IPS DF 6.9 (cell line): ENCODE measurements at places on chromosomes 5 and 9.

GRCh38 chr5:137071931-137072330 lies 427.2 kb downstream of the SPOCK1 start:
- no peak for DNase-seq

GRCh38 chr5:149930043-149930748 lies 14.4 kb downstream of the PDE6A start:
- DNase-seq = no peak

GRCh38 chr5:158857371-158857770 lies 242.3 kb downstream of the EBF1 start:
- no peak for DNase-seq

DNA sequence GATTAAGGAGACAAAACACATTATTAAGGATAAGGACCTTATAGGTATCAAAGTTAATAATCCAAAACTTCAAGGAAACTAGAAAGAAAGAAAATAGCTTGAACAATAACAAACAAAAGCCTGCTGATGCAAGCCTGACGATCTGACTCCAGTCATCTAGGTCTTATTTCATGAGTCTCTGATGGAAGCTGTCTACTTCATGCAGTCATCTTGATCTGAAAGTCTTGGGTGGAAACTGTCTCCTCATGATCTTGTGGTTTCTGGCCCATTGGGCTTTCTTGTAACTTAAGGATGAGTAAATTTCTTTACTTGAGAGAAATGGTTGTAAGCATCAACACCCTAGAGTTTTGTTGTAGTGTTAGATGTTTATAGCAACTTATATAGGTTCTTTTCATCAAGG lies 20.6 kb upstream of the PSIP1 start:
- no peak for DNase-seq

GRCh38 chr5:78537821-78538220 lies 110.8 kb downstream of the LHFPL2 start:
- DNase-seq = no peak

GRCh38 chr9:75462866-75463265 lies 374.6 kb downstream of the OSTF1 start:
- DNase-seq = no peak

- no peak for DNase-seq
Observed at GRCh38 chr9:107070586-107070985, 207.6 kb downstream of the ZNF462 start.

DNA sequence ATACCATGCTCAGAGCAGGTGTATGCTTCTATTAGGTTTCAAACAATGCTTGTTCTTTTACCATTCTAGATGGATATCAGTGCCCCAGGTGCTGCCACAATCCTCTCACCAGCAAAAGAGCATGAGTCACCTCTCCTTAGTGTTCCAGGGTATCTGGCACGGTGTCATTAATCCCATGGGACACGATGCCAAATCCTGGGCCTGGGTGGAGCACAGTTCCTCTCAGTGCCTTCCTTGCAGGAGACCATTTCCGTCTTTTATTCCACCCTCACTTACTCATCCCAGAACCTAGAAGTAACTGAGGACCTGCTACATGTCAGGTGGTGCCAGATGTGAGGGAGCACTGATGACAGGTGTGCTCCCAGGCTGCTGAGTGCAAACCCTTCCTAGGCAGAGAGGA lies 1.3 kb upstream of the OR13J1 start:
- DNase-seq = no peak

- DNase-seq = no peak
Observed at GRCh38 chr9:95077766-95078370, 239.6 kb downstream of the FANCC start.

DNA sequence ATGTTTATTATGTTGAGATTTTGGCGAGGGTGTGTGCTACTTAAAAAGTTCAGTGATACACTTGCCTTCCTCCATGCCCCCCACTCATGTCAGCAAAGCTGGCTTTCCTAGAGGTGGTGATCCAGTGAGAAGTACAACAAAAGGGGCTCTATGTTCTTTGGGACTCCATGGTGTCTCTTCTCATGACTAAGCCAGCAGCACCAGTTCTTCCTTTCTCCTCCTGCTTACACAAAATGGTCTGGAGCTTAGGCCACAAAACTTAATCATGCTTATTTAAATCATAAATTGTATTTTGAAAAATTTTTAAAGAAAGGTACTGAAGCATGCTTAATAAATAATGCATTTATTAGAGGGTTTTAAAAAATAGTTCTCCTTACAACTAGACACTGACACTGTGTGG lies 22.4 kb downstream of the MOCS2 start:
- no peak for DNase-seq

- DNase-seq = no peak
Observed at GRCh38 chr5:171823269-171823668, 37.7 kb downstream of the SMIM23 start.

DNA sequence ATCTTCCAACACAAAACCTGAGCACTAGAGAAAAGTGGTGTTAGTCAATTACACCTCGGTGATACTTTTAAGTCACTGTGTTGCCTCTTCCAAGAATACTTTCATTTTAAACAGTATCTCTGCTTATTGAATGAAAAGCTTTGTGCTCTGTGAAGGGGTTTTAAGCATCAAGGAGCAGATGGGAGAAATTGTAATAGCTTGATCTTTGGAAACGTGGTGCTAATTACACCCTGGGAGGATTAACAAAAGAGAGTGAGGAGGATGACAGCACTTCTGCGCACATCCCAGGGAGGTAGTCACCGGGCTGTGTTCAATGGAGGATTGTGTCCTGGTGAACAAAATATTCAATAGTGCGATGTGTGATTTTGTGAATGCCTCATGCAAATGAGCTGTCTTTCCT lies 477.4 kb upstream of the ADAMTS16 start:
- DNase-seq = no peak

DNA sequence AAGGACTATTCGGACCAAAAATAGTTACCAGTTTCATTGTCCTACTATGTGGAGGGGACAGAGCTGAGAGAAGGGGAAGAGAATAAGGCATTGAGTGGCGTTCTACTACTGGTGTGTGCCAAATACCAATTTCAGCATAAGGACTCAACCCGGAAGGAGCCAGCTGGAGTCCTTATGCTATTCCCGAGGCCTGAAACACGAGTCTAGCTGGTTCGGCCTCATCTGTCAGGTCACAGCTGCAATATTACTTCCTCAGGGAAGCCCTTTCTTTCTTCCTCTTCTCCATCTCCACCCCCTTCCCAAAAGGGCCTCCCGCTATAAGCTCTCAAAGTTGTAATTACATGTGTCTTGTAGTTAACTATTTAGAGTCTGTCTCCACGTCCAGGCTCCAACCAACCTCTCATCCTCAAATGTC lies 20.5 kb upstream of the FER start:
- DNase-seq = no peak

DNA sequence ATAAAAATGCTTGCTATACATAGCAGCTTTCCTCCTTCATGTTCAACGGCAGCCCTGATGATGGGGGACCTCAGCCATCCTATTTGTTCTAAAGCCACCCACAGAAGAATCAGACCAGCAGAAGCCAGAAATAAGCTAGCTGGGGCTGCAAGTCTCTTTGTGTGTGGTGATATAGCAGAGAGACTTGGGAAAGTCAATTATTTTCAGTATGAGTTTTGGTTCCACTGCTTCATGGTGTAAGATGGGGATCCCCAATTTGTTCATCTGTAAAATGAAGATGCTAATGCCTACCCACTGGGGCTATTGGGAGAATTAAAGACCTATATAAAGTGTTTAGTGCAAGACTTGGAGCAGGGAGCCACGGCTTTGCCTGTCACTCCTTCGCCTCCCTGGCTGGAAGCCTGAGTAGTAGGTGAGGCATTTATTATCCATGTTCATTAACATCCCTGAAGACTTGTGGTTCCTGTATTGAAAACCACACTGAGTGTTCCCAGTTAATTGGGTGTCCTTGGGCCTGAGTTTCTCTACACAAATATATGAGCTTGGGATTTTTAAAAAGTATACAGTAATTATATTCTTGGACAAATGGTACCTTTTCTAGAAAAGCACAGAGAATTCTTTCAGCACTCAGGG lies 210.1 kb upstream of the SLC24A2 start:
- DNase-seq = no peak

DNA sequence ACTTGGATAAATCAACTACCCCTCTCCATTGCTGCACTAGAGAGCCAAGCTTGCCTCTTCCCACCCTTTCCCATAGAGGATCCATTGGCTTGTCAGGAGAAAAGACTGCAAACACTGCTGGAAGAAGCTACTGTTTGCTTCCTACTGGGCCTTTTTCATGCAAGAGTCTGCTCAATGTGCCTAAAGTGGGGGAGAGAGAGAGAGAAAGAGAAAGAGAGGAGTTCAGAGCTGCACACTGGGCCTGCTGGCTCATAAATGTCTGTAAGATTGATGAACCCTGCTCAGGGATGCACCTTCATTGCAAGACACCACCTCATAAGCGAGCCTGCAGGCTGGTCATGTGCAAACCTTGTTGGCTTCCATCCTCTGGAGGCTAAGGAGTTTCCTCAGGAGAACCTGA lies 269.4 kb downstream of the ZNF608 start:
- DNase-seq = no peak

GRCh38 chr9:108681851-108682590 lies 173.8 kb downstream of the ACTL7B start:
- DNase-seq = no peak

DNA sequence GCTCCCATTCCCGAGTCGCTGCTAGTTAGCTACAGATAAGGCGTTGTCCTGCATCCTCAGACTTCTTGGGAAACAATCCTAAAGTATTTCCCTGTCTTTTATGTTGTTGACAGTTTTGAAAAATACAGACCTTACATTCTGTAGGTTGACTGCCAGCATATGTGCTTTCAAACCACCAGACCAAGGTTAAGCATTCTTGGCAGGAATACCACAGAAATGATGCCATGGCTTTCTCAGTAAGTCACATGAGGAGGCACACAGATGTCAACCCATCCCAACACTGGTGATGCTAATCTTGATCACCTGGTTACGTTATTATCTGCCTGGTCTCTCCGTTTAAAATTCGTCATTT lies 871 bp downstream of the GLE1 start:
- DNase-seq = no peak

GRCh38 chr5:133287500-133287899 lies 235.7 kb downstream of the HSPA4 start:
- no peak for DNase-seq

DNA sequence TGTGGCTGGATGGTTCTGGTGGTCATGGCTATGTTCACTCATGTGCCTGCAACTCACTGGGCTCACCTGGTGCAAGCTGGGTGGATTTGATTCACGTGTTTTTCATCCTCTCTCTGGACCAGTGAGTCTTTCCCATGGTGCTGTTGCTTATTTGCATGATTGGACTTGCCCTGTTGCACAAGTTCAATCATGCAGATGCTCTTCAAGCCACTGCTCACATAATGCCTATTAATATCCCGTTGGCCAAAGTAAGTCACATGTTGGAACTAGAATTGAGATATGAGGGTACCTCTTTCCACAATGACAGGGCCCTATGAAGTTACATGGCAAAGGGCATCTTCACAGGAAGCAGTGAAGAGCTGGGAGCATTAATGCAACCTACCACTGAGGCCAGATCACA lies 26.5 kb upstream of the MROH2B start:
- no peak for DNase-seq

GRCh38 chr5:78090002-78090401 lies 204.5 kb downstream of the AP3B1 start:
- DNase-seq = no peak

DNA sequence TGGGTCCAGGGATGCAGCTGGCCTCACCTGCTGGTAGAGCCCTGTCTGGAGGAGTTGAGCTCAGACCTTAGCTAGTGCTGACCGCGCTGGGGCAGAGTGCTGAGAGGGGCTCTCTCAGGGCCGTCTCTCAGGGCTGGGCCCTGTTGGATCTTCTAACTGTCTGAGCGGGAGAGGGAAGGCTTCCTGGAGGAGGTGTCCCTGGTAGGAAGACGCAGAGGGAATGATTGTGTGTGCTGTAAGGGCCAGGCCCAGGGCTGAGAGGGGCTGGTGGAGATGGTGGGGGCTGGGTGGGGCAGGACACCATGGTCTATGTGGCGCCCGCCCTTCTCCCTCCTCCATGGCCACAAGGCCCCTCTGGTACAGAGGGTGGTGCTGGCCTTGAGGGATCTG lies 55.0 kb downstream of the RXRA start:
- no peak for DNase-seq

DNA sequence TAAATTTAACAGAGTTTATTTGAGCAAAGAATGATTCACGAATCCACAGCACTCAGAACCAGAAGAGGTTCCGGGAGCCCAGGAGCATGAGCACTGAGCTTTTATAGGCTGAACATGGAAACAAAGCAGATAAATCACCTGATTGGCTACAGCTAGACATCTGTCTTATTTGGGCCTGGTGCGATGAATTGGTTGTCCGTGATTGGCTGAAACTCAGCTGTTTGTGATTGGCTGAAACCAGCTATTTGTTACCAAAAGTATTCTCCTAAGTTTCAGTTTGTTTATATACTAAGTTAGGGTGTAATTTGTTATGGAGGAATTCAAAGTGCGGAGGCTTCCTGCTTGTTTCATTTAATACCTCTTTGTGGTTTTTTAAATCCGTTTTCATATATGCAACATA lies 15.8 kb upstream of the LCP2 start:
- DNase-seq = no peak

DNA sequence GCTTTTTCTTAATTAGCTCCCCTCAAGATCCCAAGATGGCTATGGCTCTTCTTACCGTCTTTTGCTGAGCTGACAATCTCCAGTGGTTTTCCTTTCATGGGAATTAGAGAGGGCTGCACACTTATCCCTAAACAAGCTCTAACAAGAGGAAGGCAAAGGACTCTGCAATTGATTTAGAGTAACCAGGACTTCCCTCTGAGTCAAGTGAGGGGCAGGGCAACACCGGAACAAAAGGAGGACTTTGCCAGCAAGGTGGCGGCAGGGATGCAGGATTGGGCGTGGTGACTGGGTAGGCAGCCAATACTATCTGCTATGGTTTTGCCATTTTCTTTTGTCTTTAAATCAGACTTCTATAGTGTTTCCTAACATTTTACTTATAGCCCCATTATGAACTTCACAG lies 9.8 kb downstream of the SLC44A1 start:
- DNase-seq = no peak

DNA sequence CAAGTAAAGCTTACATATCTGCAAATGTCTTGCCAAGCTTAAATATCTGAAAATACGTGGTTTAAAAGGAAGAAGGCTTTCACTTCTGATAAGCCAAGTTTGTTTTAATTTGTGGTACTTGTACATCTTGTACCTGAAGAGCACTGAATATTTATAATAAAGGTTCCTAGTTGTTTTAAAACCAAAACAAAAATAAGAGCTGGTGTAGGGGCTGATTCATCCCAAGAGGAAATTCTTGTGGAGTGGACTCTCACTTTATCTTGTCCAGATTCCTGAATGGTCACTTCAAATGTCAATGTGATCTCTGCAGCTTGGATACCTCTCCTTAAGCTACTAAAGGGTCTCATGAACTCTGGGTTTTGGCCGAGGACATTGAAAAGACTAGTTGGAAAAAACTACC lies 29.5 kb downstream of the MAMDC2 start:
- no peak for DNase-seq

DNA sequence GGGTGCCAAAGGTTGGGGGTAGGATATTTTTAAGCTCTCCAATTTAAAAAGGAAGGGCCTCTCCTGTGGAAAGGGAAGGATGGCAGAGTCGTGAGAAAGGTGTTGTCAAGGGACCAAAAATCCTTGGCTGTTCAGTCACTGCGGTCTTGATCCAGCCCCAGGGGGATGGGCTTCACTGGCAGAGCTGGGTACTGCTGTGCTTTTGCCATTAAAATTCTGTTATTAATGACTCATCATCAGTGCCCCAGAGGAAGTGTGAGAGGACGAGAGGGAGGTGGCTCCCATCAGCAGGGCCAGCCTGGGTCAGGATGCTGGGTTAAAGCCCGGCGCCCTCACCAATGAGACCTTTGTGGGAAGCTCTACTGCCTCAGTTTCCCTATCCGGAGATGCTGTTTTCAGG lies 16.7 kb downstream of the PCDH12 start:
- DNase-seq = no peak
